ENCODE measurements at places on chromosomes 2 and 18. TPM values are rescaled to one million over a fixed set of nuclear protein-coding genes. Genes with fewer than 3 reads are reported as not detected.

GRCh38 chr18:1999387-1999786 lies 571.9 kb downstream of the METTL4 start:
- DNase-seq = no peak

DNA sequence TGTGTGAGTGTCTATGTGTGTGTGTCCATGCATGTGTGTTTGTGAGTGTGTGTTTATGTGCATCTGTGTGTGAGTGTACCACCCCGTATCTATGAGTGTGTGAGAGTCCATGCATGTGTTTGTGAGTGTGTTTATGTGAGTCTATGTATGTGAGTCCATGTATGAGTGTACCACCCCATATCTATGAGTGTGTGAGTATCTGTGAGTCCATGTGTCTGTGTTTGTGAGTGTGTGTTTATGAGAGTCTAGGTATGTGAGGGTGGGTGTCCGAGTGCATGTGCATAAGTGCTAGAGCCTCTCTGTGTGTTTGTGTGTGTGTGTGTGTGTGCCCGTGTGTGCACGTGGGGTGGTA lies 86.0 kb upstream of the ATG16L1 start:
- DNase-seq = no peak

DNA sequence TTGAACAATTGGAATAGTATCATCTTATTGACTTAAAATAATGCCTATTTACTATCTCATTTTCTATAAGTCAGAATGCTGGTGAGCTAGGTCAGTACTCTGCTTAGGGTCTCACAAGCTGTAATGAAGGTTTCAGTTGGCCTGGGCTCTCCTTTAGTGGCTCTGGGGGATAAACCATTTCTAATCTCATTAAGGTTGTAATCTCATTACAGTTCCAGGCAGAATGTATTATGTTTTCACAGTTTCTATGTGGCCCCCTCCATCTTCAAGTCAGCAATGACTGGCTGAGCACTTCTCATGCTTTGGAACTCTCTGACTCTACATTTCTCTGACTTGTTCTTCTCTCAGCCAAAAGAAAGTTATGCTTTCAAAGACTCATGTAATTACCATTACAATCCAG lies 163.1 kb downstream of the CCDC178 start:
- DNase-seq = no peak

- no peak for DNase-seq
Observed at GRCh38 chr2:242034138-242034537, 164.6 kb downstream of the RTP5 start.

DNA sequence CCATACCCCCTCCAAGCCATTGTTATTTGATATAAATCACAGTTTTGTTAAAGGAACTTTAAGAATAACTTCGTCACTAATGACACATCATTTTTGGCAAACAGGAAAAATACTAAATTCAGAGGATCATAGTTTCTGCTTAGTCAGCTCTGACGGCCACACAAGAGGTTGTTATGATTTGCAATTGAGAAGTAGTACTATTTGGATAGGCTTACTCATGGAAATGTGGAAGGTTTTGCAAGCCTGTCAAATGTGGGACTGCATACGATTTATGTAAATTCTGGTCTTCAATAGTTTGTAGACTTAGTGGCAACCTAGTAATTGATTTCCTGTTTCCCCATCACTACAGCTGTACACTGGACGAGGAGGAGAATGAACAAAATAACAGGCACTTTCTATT lies 108.1 kb downstream of the ARHGEF33 start:
- DNase-seq = peak; percentile 88

DNA sequence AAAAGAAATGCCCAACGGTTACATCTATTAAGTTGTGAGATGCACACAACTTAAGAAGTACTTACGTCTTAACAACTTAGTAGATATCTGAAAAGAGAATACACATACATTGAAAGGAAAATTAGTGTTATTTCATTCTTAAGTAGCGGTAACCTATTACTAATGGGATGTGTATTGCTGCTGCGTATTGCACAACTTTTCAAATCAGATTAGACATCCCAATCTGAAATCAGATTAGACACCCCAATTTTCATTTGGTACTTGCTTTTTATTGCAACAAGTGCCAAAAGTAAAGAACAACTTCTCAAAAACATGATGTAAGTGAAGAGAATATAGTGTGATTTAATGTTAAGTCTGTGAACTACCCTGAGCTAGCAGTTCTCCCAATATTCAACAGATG lies 155.5 kb downstream of the DSC3 start:
- DNase-seq = no peak

DNA sequence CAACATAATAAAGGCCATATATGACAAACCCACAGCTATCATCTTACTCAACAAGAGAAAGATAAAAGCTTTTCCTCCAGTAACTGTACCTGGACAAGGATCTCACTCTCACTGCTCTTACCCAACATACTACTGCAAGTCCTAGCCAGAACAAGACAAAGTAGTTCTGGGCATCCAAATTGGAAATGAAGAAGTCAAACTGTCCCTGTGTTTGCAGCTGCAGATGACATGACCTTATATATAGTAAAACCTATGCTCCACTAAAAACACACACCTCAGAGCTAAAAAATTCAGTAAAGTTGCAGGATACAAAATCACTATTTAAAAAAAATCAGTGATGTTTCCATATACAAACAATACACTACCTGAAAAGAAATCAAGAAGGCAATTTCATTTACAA lies 32.2 kb downstream of the USP34 start:
- DNase-seq = no peak

TPO gene
- polyA plus RNA-seq = not detected

CFAP65 gene
- polyA plus RNA-seq = not detected

DNA sequence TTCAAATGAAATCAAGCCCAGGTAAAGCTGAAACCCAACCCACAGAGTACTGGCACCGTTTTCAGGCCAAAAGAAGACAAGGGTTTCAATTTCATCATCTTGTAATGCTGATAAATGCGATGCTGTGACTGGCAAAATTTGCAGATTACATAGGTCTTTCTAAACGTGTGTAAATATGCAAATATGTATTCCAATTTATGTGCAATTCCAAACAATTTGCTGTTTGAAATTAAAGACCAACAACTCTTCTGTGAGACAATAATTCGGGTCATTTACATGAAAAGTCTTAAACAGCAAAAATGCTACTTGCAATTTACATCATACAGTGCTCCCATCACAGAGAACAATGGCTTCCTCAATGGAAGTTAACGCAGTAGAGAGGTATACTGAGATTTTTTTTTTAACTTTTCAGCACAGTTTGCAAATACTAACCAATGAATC lies 2.8 kb upstream of the ZNF532 start:
- no peak for DNase-seq

SCN2A gene
- 1.7 TPM for polyA plus RNA-seq

SCN7A gene
- 7.0 TPM for polyA plus RNA-seq

GRCh38 chr2:17759805-17760204 lies 5.9 kb downstream of the GEN1 start:
- DNase-seq = no peak

DNA sequence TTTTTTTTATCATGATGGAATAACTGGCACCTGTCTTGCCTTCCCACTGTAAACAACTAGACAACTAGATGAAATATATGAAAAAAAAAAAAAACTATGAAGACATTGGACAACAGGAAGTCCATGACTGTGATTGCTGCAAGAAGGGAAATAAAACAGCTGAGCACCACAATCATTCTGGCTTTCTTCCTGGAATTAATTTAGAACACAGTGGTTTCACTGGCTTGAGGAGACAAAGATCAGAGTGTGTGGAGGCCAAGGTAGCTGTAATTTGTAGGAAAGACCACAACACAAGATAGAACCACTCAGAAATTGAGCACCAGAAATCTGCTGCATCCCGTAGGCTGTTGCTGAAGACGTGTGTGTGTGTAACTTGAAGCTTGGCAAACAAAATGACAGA lies 121.1 kb upstream of the PID1 start:
- DNase-seq = no peak

ZC3H15 gene
- polyA plus RNA-seq = 70.6 TPM

RAB27B gene
- polyA plus RNA-seq = 1.4 TPM

PRKAG3 gene
- polyA plus RNA-seq = not detected

CASP10 gene
- polyA plus RNA-seq = 1.5 TPM

KDSR gene
- 34.0 TPM for polyA plus RNA-seq

- DNase-seq = no peak
Observed at GRCh38 chr2:56195563-56195962, 11.8 kb downstream of the CCDC85A start.

GRCh38 chr2:234136461-234136860 lies 86.0 kb downstream of the SPP2 start:
- DNase-seq = no peak

YIPF4 gene
- 16.8 TPM for polyA plus RNA-seq

- DNase-seq = no peak
Observed at GRCh38 chr18:35789543-35789942, 182.9 kb upstream of the RMP24 start.

- DNase-seq = no peak
Observed at GRCh38 chr2:108538000-108538625, 3.8 kb downstream of the LIMS1 start.

GRCh38 chr18:51196811-51197660 lies 445 bp downstream of the MEX3C start:
- DNase-seq = no peak

- no peak for DNase-seq
Observed at GRCh38 chr2:2707206-2707991, 376.3 kb upstream of the MYT1L start.

RESP18 gene
- polyA plus RNA-seq = not detected

DNA sequence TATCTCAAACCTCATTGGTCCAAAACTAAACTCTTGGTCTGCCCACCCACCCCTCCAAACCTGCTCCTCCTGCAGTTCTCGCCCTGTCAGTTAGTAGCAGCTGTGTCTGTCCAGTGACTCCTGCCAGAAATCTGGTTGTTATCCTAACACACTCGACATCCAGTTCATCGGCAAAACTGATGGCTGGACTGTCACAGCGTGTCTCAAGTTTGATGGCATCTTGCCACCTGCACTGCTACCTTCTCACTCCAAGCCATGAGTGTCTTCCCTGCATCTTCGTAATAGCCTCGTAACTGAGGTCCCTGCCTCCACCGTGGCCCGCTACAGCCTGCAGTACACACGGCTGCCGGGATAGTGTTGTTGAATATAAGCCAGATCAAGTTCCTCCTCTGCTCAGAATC lies 470.1 kb upstream of the RAB12 start:
- DNase-seq = no peak

C1QL2 gene
- polyA plus RNA-seq = not detected

DNA sequence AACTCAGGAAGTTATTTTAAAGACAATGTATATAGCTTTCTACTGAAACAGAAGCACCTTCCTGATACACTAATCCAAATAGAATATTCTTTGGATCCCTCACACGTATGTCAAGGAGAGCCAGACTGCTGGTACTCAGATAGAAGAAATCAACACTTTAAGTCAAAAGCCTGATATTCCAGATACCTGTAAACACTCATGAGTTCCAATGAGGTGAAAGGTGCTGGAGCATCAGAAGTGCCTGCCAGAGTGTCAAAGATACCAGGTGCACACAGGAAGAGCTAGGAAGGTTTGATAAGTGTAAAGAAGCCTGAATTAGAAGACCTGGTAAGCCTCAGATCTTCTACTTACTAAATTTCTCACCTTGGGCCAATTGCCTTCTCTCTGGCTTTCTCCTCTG lies 226.3 kb upstream of the SP5 start:
- no peak for DNase-seq

NBEAL1 gene
- 11.1 TPM for polyA plus RNA-seq

EIF2B4 gene
- 52.2 TPM for polyA plus RNA-seq

GRCh38 chr18:43312891-43313290 lies 35.6 kb upstream of the SYT4 start:
- no peak for DNase-seq

C2orf81 gene
- polyA plus RNA-seq = 0.16 TPM

- no peak for DNase-seq
Observed at GRCh38 chr2:170966648-170967396, 37.8 kb downstream of the GORASP2 start.

WDR33 gene
- 43.4 TPM for polyA plus RNA-seq

MITD1 gene
- 27.2 TPM for polyA plus RNA-seq

- no peak for DNase-seq
Observed at GRCh38 chr18:61541673-61542072, 208.4 kb downstream of the CDH20 start.

DNA sequence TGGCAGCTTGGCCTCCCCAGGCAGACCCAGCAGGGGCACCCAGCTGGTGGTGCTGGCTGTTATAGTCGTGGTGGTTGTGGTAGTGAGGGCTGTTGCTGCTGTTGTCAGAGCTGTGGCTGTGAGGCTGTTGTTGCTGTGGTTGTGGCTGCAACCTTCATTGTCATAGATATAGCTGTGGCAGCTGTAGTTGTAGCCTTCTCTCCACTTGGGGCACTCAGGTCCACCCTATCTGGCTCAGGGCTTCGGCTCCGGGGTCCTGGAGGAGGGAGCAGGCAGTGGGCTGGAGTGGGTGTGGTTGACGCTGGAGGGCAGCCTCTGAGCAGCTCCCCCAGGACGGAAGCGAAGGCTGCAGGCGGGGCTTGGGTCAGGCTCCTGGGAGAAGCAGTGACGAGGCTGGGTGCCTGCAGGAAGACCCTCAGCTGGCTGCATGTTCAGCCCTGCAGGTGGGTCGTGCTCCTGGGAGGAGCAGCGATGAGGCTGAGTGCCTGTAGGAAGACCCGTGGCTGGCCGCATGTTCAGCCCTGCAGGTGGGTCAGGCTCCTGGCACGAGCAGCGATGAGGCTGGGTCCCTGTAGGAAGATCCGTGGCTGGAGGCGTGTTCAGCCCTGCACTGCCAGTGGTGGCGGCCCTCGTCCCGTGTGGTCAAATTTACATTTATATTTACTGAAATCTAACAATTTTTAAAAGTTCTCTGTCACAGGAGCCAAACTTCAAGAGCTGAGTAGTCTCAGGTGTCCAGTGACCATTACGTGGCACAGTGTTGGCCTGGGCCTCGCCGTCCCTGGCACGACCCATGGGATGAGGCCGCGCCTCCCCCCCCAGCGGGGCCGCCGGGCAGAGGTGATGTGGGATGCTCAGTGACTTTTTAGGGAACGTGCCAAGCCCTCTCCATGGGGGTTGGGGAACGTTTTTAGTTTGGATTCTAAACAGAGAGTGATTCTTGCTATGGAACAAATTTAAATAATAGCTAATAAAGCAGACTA lies 79.2 kb upstream of the PXDN start:
- DNase-seq = no peak

DES gene
- 19.8 TPM for polyA plus RNA-seq

- no peak for DNase-seq
Observed at GRCh38 chr2:229749779-229750178, 35.4 kb upstream of the DNER start.

DNA sequence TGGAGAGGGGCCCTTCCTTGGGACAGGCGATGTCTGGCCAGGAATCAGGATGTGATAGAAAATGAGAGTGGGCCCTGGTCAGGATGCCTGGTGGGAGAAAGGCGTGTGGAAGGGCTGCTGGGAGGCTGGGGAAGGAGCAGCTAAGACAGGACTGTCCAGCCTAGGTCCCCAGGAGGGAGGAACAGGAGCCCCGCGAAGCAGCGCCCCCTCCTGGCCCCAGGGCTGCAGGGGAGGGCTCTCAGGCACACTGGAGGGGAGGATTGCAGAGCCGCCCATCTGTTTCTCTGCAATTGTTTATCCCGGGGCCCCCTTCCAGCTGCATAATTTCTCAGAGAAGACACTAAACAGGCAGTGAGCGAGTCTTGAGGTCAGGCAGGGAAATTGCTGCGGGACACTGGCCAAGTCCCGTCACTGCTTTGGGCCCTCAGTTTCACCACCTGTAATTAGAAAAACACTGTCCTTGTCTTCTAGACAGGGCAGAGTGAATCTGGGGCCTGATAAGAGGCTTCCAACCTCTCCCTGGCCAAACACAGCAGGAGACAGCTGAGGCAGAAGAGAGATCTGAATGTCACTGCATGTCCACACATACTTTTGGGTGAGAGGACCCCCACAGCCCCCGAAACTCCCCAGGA lies 3.9 kb upstream of the NPPC start:
- DNase-seq = no peak
